Stimulated activated CD8-positive, alpha-beta memory T cell treated with anti-CD3 and anti-CD28 coated beads, Interleukin-4, amount 100 ng/mL, for 1 hour (primary cell): ENCODE measurements at places on chromosomes 2 and 18.

DNA sequence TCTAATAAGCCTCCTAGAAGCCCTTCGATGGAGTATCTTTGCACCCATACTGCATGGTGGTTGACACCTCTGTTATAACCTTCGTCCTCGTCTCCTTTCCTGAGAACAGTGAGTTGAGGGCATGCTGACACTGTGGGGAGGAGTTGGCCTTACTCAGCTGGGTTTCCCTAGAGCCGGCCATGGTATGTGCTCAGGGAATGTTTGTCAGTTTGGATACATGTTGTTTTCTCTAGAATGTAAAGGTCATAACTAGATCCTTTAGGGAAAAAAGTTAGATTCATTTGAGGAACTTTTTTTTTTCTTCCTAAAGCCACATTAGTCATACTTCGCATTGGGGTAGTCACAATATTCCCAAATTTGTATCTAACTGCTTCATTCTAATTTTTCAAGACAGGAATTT, 106.0 kb upstream of the FOSL2 start:
- no peak for DNase-seq

- DNase-seq = no peak
Measured at GRCh38 chr18:65436430-65436829, 314.4 kb upstream of the CDH7 start.

DNA sequence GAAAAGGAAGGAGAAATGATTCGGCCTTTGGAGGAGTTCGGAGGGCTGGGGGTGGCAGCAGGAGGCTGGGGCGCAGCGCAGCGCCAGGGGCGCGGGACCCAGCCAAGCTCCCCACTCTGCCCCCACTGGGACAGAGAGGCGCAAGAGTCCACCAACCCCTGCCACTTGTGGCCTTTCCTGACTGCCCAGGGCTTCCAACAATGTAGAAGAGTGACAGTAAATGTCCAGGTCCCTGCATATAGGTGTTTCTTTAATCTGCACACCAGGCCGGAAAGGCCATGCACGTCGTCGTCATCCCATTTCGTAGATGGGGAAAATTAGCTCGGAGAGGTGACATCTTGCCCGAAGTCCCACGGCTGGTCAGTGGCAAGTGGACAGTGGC, 96.6 kb downstream of the INHBB start:
- DNase-seq = no peak

GRCh38 chr2:232296776-232297525, 81.6 kb upstream of the ALPP start:
- DNase-seq = no peak

- DNase-seq = no peak
Measured at GRCh38 chr2:154587739-154588138, 110.8 kb upstream of the KCNJ3 start.

GRCh38 chr2:149716687-149717086, 129.1 kb upstream of the MMADHC start:
- DNase-seq = no peak

- DNase-seq = no peak
Measured at GRCh38 chr18:58144106-58144505, 100.1 kb downstream of the NEDD4L start.

- DNase-seq = no peak
Measured at GRCh38 chr2:237060534-237061312, 25.0 kb upstream of the COPS8 start.

- DNase-seq = no peak
Measured at GRCh38 chr2:47601568-47601967, 181.4 kb upstream of the MSH6 start.
